ENCODE measurements at places on chromosomes 3 and 15.

DNA sequence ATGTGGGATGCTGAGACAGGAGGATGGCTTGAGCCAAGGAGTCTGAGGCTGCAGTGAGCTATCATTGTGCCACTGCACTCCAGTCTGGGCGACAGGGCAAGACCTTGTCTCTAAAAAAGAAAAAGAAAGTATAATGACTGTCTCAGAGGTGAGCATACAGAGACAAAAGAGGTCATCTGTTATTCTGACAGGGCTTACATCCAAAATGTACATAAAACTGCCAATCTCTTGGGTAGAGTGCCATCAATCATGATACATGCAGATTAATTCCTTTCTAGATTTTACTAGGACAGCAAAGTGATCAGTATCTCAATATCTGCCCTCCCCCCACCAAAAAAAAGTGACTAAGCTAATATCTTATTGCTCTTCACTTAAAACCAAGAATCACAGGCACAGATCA, 41.0 kb downstream of the RFX7 start:
- no peak for DNase-seq

DNA sequence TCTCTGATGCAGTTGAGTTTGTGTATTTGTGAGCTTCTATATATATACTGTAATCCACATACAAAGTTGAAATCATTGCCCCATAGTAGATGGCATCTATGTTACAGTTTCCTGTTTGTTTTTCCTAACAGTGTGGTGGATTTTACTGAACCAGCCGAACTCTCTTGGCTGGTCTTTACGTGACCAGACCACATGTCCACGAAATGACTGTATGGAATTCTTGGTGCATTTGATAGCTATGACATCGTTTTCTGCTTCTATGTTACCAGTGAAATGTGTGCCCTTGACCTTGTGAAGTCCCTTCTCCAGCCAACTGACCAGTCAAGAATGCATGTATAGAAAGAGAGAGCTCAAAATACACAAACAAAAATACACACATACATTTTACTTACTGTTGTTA, 1.8 kb downstream of the KCNMB2 start:
- no peak for DNase-seq

DNA sequence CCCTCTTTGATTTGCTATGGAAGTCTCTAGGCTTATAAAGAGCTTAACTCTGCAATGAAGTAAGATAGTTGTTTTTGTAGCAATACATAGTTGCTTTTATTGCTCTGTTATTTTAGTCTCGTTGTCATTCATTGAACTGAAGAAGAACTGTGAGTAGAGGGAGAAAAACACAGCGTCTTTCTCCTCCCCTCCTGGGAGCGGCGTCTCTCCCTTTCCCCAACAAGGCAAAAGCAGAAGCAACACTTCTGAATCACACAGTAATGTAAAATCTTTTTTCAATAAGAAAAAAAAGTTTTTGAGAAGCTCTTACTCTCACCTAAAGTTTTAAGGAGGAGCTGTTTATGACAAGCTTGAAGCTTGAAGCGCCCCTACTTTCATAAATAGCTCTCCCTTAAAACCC, 119.3 kb upstream of the SLC7A14 start:
- no peak for DNase-seq

DNA sequence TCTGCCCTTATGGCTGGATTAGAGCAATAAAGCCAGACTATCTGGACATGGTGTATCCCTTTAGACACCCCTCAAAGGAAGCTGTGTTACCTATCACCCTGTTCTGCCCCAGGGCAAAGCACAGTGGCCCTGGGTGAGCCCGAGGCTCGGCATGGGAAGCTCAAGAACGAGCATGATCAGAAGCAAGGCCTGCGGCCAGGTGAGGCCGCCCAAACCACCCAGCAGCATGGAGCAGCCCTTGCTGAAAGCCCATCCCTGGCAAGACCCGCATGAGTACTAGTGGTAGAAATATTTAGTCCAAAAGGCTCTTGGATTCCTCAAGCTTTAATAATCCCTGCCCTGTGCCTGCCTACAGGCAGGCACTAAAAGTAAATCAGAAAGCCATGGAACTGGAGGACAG, 261.1 kb downstream of the MEX3B start:
- no peak for DNase-seq

- no peak for DNase-seq
Measured at GRCh38 chr3:120280026-120280425, 5.0 kb downstream of the GPR156 start.

DNA sequence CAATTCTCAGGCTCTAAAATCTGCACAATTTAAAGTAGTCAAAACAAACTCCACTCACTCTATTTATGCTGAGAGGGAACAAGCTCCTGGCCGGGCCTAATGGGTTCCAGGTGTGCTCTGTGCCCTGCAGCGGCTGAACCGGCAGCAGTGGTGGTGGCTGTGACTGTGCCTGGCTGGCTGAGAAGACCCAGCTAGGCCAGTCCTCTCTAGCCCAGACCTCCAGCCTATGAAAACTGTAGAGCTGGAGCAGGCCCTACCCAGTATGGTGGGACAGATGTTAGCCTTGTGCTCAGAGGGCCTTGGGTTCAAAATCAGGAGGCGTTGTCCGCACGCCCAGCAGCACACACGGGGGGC, 37.0 kb downstream of the EPHB3 start:
- no peak for DNase-seq

All from urothelium cell line (cell line).